NCI-H774 (cell line): ENCODE measurements at places on chromosomes 4 and X.

DNA sequence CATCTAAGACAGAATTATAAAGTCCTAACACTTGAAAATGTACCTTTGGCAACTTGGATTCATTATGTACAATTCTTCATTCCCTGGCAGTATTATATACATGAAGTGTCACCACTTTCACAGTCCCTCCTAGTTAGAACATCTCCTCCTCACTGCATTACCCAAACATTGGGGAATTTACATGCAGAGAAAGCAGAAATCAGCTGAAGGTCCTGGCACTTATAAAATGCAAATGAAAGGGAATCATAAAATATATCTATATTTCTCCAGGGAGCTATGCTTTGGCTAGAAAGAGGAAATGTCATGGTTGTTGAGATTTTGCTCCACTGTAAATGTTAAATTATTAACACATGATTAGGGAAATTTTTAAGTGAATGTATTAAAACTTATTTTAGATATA lies 835.6 kb upstream of the SLIT2 start:
- no peak for DNase-seq

DNA sequence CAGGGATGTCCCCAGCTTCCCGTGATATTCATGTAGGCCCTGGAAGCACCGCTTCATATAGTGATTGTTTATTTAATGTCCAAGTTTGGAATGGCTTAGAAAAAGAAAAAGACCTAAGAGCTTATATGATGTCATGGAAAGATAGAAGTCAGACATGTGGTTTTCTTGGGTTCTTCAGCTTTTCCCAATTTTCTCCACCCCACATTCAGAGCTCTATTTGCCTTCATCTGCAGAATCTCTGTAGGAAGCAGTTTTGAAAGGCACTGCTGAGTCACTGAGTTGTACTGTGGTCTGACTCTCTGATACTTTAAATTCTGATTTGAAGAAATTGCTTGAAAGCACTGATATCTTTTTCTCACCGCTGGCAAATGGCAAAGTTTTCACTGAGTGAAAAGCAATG lies 120.6 kb upstream of the EDNRA start:
- DNase-seq = no peak

GRCh38 chr4:157806184-157806583 lies 366.6 kb downstream of the GASK1B start:
- no peak for DNase-seq

DNA sequence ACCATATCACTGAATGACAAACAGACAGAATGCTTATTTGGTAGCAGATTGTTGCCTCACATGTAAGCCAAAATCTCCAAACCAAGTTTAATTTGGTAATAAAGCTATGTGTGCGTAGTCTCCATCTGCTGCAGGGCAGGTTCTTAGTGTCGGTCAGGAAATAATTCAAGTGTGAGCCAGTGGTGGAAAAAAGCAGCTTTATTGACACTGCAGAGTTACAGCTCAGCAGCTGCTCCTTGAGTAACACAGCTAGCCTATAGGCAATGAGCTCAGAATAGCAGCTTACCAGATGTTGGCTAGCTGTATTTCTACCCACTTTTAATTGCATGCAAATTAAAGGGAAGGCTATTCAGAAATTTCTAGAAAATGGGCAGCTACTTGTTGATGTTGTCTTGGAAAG lies 757.8 kb upstream of the HS3ST1 start:
- no peak for DNase-seq

DNA sequence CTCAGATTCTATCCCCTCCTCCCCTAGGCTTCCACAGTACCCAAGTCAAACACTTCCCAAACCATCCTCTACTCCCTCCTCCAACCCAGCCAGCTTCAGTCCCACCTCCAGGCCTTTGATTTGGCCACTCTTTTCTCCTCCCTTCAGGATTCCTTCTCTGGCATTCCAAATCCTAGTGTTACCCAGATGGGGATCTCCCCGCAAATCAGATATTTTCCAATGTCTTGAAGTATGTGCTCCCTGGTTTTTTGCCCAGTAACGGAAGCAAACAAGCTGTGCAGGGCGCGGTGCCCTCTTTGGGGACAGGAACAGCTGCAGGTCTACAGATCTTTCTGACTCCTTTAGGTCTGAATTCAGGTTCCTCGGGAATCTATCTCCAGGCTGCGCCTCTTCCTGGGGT lies 2.2 kb upstream of the SYN1 start:
- DNase-seq = no peak

DNA sequence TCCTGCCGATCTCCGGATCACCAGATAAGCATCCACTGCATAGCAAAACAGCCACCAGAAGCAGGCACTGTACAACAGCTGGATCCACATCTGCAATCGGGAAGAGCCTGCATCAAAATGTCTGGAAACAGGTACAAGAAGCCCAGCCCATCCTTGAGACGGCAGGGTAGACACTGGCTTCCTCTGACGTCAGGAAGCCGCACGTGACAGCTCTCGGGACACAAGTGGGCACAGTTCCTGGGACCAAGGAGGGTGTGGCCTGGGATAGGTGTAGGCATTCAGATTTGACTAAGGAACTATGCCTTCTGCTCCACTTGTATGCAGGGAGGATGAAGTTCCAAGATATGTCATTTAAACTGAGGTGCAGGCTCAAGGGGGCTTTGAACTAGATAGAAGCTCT lies 6.3 kb downstream of the GPR143 start:
- DNase-seq = no peak

DNA sequence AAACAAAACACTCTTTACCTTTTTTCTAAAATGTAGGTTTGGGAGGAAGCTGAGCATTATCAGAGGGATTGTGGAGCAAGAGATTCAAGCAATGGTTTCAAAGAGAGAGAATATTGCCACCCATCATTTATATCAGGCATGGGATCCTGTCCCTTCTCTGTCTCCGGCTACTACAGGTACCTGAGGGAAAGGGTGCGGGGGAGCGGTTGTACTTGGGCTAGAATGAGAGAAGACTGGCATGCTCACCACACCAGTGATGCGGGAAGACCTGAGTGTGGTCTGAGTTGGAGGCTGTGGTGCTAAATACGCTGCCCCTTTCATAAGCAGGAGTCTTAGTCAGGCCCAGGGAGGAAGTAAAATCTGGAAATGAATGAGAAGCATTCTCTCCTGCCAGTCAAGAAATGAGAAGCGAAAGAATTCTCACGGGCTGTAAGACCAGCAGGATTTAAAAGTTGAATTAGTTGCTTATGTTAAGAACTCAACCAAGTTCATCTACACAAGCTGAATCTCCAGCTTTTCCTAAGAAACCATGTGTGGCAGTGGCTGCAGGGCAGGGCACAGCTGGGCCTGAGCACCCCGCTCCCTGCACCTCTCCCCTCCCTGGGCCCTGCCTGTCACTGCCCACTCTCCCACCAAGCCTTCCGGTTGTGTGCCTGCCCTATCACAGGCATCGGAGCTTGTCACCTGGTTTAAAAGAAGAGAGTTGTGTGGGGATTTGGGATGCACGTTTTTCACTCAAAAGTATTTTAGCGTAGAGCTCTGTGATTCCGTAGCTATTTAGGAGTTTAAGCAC lies 24.8 kb upstream of the MSANTD1 start:
- no peak for DNase-seq

GRCh38 chr4:8044699-8045098 lies 105.0 kb upstream of the AFAP1 start:
- DNase-seq = peak; percentile 96

DNA sequence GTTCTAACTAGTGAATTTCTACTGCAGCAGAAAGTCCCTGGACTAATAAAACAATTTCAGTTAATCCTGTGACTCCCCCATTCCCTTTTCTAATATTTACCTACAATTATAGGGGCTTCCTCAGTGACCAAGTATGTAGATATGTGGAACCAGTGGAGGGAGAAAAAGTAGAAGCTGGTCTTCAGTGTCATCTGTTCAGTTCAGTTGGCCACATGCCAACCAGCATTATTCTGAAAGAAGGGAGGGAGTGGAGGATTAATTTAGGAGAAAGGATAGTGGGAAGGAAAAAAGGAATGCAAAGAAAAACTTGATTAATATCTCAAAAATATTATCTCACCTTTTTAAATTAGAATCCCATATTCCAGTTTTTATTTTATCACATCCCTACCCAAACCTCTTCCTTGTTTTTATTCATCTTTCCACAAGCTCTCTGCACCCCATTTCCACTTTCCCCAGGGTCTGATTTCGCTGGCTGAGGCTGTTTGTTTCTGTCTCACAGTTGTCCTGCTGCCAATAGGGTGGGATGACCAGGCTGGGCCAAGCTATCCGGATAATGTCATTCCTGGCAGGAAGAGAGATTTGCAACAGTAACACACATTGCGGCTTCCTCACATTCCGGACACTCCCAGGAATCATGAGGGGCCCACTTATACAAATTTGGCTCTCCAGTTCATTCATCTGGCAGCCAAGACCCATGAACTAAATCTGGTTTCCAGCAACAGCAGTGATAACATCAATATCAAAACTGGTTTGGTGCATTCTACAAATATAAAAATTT lies 24.6 kb upstream of the ANTXR2 start:
- DNase-seq = no peak

GRCh38 chr4:25827373-25827772 lies 35.4 kb downstream of the SEL1L3 start:
- DNase-seq = no peak

DNA sequence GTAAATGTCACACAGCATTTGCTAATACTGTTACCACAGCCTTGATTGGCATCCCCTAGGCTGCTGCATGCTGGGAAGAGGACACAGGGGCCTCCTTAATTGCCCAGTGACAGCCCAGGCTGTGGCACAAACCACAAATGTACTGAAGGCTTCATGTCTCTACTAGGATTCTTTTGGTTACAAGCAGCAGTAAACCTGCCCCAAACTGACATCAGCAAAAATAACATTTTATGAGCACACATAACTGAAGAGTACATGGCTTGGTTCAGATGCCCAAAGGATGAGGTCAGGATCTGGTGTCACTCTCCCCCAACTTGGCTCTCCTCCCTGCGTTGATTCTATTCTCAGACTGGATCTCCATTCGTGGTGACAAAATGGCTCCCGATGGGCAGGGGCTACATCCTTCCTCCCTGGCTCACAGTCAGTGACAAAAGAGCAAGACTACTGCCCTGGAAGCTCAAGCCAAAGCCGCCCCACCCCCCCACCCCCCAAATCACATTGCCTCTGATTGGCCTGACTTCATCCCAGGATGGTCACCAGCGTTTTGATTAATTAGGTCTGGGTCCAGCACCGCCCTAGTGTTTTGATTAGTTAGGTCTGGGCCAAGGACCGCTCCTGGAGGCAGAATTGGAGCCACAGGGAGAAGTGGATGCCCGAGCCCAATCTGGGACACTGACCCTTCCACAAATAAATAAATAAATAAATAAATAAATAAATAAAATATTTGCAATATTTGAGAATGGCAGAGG lies 180.5 kb upstream of the RBPJ start:
- DNase-seq = no peak

DNA sequence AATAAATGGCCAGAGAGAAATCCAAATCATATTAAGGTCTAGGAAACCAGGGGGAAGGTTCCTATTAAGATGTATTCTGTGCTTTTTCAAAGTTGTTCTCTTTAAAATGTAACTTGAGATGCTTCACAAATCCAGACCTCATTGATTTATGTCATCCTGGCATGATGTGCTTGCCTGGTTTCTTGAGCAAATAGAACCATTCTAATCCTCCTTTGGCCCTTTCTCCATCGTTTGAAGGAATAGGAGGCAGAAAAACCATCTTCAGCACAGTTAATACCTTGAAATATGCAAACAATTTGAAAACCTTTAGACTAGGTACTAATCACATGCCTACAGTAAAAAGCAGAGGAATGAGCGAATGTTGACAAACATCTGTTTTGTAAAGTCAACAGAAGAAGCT lies 202.2 kb upstream of the CXorf66 start:
- no peak for DNase-seq

- DNase-seq = no peak
Measured at GRCh38 chrX:108245462-108245861, 153.9 kb downstream of the ATG4A start.

GRCh38 chr4:77124576-77124975 lies 32.4 kb upstream of the CCNG2 start:
- DNase-seq = no peak

GRCh38 chr4:141102367-141102766 lies 30.9 kb downstream of the RNF150 start:
- no peak for DNase-seq

- peak; percentile 69 for DNase-seq
Measured at GRCh38 chrX:77785486-77786364, at the start of gene ATRX. TSS of gene ATRX (minus strand) at chrX:77786216. CDS start at chrX:77786001, 215 bp downstream.

DNA sequence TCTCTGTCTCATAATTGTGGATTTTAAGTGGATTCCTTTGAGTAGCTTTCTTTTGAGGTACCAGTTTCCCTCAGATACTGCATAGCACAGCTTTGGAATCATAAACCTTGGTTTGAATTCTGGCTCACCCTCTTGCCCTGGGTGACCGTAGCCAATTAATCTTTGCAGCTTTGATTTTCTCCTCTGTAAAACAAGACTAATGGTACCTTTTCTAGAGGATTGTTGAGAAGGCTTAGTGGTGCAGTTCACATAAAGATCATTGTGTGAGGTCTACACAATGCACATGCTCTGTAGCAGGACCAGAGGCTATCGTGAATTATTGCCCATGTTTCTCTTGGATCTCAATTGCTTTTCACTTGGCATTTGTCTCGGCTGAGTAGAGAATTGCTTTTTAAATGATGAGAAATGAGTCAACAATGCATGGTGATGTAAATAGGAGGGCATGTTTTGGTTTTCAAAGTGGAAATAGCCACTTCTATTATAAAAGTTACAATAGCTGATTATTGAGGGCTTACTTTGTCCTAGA lies 47.9 kb downstream of the TMEM131L start:
- DNase-seq = no peak

DNA sequence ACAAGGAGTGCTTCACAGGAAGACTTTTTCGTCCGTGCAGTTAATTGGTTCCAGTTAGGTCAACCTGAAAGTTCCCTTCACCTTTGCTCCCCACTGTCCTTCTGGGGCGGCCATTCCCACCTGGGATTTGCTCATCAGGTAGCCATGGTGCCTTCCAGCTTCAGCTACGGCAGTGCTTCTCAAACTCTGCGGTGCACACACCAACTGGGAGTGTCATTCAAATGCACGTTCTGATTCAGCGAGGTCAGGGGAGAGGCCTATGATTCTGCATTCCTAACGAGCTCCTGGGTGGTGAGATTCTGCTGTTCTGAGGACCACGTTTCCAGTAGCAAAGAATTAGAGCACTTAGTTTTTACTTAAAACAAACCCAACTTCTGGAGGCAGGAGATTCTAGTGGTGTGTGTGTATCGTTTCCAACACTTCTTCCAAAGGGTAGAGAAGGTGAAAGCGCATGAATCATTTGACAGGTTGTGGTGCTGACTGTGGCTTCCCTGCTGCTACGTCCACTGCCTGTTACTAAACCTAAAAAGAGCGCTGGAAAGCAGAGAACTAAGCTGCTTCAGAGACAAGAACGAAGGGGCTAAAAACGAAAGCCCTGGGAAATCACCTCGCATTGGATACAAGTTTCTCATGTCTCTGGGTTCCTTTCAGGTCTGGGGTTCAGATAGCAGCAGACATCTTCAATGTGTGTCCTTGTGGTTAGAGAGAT lies 4.7 kb upstream of the HELT start:
- no peak for DNase-seq

DNA sequence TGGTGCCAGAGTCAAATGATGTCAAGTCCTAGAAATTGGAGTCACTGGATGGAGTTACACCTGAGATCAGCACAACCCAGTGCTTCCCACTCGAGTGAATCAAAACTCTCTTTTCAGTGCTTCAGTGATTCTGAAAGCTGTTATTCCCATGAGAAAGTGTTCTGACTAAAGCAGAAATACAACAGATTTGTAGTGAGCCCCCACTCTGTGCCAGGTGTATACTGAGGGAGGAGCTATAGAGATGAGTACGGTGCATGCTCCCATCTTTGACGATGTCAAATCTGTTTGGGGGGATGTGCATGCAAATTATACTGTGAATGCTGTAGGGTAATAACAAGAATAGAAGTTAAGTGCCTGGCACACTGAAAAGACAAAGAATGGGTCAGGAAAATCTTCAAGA lies 330.2 kb downstream of the HS3ST1 start:
- DNase-seq = no peak
